ENCODE measurements at places on chromosomes 7 and 10. TPM values are rescaled to one million over a fixed set of nuclear protein-coding genes. Genes with fewer than 3 reads are reported as not detected.

- no peak overlapping the region for H3K4me3 ChIP-seq
- no peaks in the 10 kb centered on the region for H3K4me1 ChIP-seq
- no peak for DNase-seq
- H3K36me3 ChIP-seq, result no peaks in the 10 kb centered on the region
- no peaks in the 10 kb centered on the region for H3K27me3 ChIP-seq
Measured at GRCh38 chr7:74256491-74257408, 2.6 kb upstream of the RFC2 start.

DNA sequence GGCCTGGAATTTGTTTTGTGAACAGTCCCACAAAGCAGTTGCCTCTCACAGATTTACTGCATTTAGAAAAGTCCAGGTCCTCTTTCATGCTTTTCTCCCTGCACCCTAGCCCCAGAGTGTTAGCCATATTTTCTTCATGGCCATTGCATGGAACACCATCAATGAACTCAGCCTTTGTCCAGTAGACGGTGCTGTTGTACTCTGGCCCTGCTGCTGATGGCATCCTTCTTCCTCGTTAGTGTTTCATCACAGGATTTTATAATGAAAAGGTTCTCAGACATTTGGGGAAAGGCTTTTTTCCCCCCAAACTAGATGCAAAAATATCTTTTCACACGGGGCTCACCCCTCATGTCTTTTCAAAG lies 93.0 kb upstream of the SLC25A13 start:
- no peak overlapping the region for H3K27ac ChIP-seq
- no peaks in the 10 kb centered on the region for H3K4me1 ChIP-seq
- H3K27me3 ChIP-seq, result no peaks in the 10 kb centered on the region
- DNase-seq, result peak; percentile 34
- H3K4me3 ChIP-seq, result no peak overlapping the region

- H3K4me1 ChIP-seq, result no peaks in the 10 kb centered on the region
- H3K27me3 ChIP-seq, result peaks cover 4% of the 10 kb centered on the region
- no peak for DNase-seq
- no peak overlapping the region for H3K27ac ChIP-seq
Measured at GRCh38 chr7:1607001-1607400, 37.2 kb upstream of the PSMG3 start.

- no peak overlapping the region for H3K27ac ChIP-seq
- H3K4me3 ChIP-seq, result no peak overlapping the region
- no peaks in the 10 kb centered on the region for H3K27me3 ChIP-seq
- H3K4me1 ChIP-seq, result no peaks in the 10 kb centered on the region
Measured at GRCh38 chr10:121082984-121083383, 231.8 kb downstream of the WDR11 start.

- H3K4me1 ChIP-seq, result no peaks in the 10 kb centered on the region
- no peaks in the 10 kb centered on the region for H3K27me3 ChIP-seq
- H3K4me3 ChIP-seq, result no peak overlapping the region
- no peak for DNase-seq
Measured at GRCh38 chr10:59373071-59373470, 10.7 kb upstream of the FAM13C start.

DNA sequence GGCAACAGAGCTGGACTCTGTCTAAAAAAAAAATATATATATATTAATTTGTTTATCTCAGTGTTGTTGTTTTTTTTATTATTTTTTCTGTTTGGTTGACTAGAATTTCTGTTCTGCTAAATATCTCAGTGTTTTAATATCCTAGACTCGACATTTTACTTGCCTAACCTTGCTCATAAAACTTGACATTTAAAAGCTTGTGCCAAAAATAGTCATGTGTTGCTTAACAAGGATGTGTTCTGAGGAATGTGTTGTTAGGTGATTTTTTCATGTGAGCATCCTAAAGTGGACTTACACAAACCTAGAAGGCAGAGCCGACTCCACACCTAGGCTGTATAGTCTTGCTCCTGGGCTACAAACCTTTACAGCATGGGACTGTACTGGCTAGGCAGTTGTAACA lies 23.1 kb downstream of the NRBF2 start:
- no peak for DNase-seq
- no peaks in the 10 kb centered on the region for H3K27me3 ChIP-seq
- no peak overlapping the region for H3K27ac ChIP-seq
- no peaks in the 10 kb centered on the region for H3K36me3 ChIP-seq
- H3K4me3 ChIP-seq, result no peak overlapping the region
- no peaks in the 10 kb centered on the region for H3K4me1 ChIP-seq

DNA sequence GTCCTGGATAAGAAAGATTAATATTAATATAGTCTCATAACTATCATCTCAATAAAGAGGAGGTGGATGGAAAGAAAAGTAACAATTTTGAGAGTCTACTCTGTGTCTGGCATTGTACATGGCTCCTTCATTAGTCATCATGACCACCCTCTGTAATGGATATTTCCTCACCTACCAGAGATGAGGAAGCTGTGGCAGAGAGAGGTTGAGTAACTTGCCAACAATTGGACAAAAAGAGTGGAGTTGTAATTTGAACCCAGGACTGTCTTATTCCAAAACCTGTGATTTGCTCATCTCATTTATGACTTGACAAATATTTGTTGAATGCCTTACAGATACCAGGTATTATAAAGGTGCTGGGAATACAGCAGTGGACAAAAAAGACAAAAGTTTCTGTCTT lies 2.1 kb upstream of the IDE start:
- no peaks in the 10 kb centered on the region for H3K27me3 ChIP-seq
- no peaks in the 10 kb centered on the region for H3K36me3 ChIP-seq
- no peak overlapping the region for H3K27ac ChIP-seq
- no peaks in the 10 kb centered on the region for H3K4me1 ChIP-seq

GRCh38 chr7:83053965-83054364 lies 108.7 kb downstream of the PCLO start:
- H3K27me3 ChIP-seq, result no peaks in the 10 kb centered on the region
- DNase-seq, result no peak
- no peak overlapping the region for H3K27ac ChIP-seq
- H3K4me3 ChIP-seq, result no peak overlapping the region

GRCh38 chr7:47453093-47454061 lies 128.5 kb downstream of the TNS3 start:
- H3K4me1 ChIP-seq, result no peaks in the 10 kb centered on the region
- no peaks in the 10 kb centered on the region for H3K36me3 ChIP-seq

- no peaks in the 10 kb centered on the region for H3K36me3 ChIP-seq
- DNase-seq, result no peak
- no peak overlapping the region for H3K27ac ChIP-seq
Measured at GRCh38 chr10:52539463-52539862, 225.4 kb downstream of the DKK1 start.

GRCh38 chr10:133370030-133370786 lies 2.9 kb downstream of the ECHS1 start:
- no peak for DNase-seq
- no peaks in the 10 kb centered on the region for H3K27me3 ChIP-seq
- H3K4me3 ChIP-seq, result no peak overlapping the region
- peaks cover 4% of the 10 kb centered on the region for H3K4me1 ChIP-seq
- H3K27ac ChIP-seq, result no peak overlapping the region

DNA sequence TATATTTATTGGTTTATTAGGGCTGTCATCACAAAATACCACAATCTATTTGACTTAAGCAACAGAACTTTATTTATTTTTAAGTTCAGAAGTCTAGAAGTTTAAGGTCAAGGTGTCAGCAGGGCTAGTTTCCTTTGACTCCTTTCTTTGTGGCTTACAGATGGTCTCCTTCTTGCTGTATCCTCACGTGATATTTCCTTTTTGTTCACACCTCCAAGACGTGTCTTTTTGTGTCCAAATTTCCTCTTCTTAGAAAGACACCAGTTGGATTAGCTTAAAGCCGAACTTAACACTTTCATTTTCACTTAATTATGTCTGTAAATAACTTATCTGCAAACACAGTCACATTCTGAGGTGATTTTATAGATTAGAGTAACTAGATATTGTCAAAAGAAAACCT lies 631.4 kb upstream of the POT1 start:
- H3K27me3 ChIP-seq, result no peaks in the 10 kb centered on the region
- H3K4me1 ChIP-seq, result no peaks in the 10 kb centered on the region
- H3K27ac ChIP-seq, result no peak overlapping the region

DNA sequence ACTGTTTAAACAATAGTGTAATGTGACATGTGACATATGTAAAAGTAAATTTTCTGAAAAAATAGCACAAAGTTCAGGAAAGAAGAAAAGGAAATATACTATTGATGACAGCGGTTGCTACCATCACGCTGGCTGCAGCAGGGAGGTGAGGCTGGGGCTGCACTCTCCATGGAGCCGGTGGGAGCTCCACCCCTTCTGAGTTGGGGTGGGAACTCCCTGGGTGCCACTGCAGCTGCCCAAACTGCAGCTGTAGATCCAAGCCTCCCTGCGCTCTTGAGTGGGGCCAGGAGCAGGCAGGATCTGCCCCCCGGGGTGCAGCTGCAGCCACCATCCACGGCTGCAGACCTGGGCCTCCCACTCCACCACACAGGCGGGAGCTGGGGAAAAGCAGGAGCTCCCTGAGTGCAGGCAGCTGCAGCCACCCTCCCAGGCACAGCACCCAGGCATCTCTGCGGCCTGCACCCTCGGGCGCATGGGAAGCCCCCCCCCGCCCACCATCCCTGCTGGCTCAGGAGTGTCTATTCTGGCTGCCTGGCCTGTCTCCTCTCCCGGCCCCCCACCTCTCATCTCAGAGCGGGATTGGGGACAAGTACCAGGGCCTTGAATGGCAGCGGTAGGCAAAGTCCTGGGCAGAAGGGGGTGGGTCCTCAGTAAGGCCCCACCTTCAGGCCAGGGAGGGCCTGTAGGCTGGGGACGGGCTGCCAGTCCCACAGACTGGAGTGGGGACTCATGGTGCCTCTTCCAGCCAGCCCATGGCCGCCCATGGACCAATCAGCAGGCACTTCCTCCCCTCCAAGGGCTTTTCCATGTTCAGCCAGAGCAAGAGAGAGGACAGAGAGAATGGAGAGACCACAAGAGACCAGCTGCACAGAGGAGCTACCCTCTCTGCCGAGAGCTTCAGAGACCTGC lies 50.1 kb downstream of the TNS3 start:
- no peak for DNase-seq
- no peaks in the 10 kb centered on the region for H3K4me1 ChIP-seq
- H3K27me3 ChIP-seq, result no peaks in the 10 kb centered on the region
- no peak overlapping the region for H3K27ac ChIP-seq
- no peaks in the 10 kb centered on the region for H3K36me3 ChIP-seq
- no peak overlapping the region for H3K4me3 ChIP-seq

DNA sequence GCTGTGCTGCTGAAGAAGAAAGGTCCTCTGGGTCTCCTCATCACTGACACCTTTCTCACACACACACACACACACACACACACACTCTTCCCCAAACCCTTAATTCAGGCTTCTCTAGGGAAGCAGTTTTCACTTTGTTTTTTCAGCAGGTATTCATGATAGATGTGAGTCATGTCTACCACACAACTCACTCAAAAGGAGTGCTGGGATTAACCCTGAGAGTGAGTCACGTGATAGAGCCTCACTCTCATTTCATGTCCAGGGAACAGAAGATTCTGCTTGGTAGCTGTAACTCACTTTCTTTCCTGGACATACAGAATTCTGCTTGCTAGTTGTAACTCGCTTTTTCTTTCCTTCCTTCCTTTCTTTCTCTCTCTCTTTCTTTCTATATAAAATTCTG lies 45.4 kb downstream of the VIM start:
- DNase-seq, result no peak
- no peak overlapping the region for H3K4me3 ChIP-seq
- H3K27me3 ChIP-seq, result no peaks in the 10 kb centered on the region
- no peak overlapping the region for H3K27ac ChIP-seq

DNA sequence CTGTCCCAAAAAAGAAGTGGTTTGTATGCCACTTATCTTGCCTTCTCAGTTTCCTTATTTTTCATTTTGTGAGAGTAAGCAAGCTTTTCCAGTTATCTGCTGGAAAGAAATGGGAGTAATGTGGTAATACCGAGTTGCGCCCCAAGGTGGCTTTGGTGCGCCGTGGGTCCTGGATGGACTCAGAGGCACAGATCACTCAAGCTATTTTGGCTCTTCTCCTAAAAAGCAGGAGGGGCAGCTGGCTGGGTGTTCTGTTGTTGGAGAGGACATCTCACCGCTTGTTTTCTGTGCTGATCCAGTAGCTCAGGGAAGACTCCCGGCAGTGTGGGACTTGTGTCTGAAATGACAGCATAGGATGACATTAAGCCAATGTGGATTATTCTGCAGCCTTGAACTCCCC lies 16.4 kb downstream of the PRKRIP1 start:
- H3K27me3 ChIP-seq, result no peaks in the 10 kb centered on the region
- no peak overlapping the region for H3K4me3 ChIP-seq
- H3K4me1 ChIP-seq, result peaks cover 8% of the 10 kb centered on the region
- peaks cover 5% of the 10 kb centered on the region for H3K36me3 ChIP-seq
- DNase-seq, result peak; percentile 49

DNA sequence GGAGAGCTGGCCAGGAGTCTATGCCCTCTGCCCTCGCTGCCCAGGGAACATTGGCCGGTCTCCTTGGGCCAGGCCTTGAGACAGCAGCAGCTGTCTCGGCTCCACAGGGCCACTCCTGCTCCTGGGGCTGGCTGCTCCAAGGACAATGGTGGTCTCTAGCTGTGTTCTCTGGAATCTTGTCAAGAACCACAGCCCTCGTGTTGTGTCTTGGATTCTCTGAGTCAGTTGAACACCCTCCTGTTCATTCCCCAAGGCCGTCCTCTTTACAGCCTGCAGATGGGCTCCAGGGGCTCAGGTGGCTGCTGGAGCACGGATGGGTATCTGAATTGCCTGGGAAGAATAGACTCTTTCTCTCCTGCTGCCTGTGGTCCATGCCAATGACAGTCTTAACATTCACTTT lies 511.1 kb downstream of the GLRX3 start:
- no peaks in the 10 kb centered on the region for H3K36me3 ChIP-seq
- H3K4me1 ChIP-seq, result no peaks in the 10 kb centered on the region
- no peak for DNase-seq
- H3K4me3 ChIP-seq, result no peak overlapping the region
- no peak overlapping the region for H3K27ac ChIP-seq

- H3K4me3 ChIP-seq, result no peak overlapping the region
- no peak for DNase-seq
Measured at GRCh38 chr7:26616235-26616634, 248.2 kb downstream of the SKAP2 start.

DNA sequence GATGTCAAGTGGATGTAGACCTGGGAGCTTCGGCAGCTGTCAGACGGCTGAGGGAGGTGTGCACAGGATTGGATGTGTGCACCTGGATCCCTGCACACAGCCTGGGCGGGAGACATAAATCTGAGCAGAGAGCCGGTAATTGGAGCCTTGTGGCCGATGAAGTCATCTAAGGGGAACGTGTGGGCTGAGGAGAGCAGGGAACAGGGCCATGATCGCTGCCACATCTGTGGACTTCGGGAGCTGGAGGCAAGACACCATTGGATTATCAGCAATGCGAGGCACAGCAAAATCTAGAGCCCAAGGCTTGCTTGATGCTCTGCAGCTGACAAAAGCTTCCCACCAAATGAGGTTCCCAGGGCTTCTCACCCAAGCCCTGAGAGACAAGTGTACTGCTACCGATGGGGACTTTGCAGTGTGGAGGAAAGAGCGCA lies 147.7 kb downstream of the PTPN20 start:
- H3K36me3 ChIP-seq, result no peaks in the 10 kb centered on the region
- no peaks in the 10 kb centered on the region for H3K27me3 ChIP-seq

POLR2J3 gene
- 11.5 TPM for total RNA-seq

SLC35G1 gene
- total RNA-seq, result 5.9 TPM

BTBD16 gene
- not detected for total RNA-seq

All from prostate gland (tissue), 2 donors.